Progenitor cell of endocrine pancreas (in vitro differentiated cells): ENCODE measurements at places on chromosomes 1 and 21. TPM values are rescaled to one million over a fixed set of nuclear protein-coding genes. Genes with fewer than 3 reads are reported as not detected.
A peak's percentile ranks its signal among the peaks of the same experiment; 100 is the strongest.

DNA sequence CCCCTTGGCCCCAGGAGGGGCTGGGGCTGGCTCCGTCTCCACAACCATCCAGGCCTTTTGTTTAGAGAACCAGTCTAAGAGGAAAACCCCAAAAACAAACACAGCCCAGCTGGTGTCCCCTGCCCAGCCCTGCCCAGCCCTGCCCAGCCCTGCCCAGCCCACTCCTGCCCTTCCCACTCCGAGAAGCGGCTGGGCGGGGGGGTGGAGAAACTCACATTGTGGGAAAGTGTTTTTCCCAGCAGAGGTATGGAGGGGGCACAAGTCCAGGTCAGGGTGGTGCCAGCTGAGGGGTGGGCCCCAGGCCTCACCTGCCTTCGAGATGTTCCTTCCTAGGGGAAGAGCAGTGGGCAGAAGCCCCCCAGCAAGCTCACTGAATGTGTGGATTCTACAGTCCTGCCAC lies 10.0 kb upstream of the FAM131C start:
- DNase-seq = no peak

Gene KDF1
- total RNA-seq = 22.2 and 26.1 TPM in 2 replicates

Gene TMEM269
- total RNA-seq = 0.42 and 0.48 TPM in 2 replicates

- no peak for DNase-seq
These were observed 45.0 kb downstream of the XCL1 start for GRCh38 chr1:168621356-168621755.

GRCh38 chr1:12661606-12662219 lies 17.8 kb downstream of the AADACL4 start:
- no peak for DNase-seq

DNA sequence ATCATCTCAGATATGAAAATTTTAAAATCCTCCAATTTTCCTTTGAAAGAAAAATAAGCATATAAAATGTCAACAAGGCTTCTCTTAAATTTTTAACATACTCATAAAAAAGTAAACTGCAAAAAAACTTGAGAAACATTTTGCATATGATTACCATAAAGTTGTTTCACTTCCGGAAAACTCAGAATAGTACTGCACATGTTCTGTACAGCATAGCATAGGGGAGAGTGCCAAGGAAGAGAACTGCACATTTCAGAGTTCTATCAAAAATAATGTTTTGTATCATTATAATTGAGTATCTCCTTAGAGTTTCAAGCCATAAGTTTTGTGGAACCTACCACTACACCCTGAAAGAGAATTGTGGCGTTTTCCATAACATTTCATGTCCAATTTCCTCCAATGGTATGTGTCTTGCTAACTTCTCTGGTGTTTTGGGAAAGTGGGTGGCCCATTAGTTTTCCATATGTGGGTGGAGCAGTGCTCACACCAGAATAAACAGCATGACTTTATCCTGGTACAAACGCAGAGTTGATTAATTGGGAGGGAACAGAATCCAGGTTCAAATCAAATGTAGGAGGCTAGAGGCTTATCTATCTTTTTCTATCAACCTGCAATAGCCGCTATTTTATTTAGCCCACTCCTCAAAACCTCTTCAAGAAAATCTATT lies 430.9 kb downstream of the LMO4 start:
- DNase-seq = no peak

Gene CATSPERE
- 1.8 and 2.0 TPM in 2 replicates for total RNA-seq

DNA sequence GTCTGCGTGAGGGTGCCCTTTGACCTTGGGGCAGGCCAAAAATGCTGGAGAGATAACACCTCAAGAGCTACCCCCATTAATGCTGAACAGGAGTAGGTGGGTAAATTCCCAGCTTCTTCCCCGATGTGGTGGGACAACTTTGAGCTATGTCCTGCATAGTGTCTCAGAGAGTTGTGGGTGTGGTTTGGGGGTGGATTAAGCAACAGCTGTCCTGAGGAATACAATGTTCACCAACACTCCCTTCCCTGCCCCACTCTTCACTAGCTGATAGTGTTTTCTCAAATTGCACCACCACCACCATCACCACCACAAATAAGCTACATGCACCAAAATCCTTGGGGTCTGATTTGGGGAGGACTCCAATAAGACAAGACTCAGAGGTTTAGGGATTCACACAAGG lies 258.4 kb downstream of the HLX start:
- no peak for DNase-seq

GRCh38 chr1:212777151-212777550 lies 14.4 kb downstream of the NSL1 start:
- DNase-seq = no peak

DNA sequence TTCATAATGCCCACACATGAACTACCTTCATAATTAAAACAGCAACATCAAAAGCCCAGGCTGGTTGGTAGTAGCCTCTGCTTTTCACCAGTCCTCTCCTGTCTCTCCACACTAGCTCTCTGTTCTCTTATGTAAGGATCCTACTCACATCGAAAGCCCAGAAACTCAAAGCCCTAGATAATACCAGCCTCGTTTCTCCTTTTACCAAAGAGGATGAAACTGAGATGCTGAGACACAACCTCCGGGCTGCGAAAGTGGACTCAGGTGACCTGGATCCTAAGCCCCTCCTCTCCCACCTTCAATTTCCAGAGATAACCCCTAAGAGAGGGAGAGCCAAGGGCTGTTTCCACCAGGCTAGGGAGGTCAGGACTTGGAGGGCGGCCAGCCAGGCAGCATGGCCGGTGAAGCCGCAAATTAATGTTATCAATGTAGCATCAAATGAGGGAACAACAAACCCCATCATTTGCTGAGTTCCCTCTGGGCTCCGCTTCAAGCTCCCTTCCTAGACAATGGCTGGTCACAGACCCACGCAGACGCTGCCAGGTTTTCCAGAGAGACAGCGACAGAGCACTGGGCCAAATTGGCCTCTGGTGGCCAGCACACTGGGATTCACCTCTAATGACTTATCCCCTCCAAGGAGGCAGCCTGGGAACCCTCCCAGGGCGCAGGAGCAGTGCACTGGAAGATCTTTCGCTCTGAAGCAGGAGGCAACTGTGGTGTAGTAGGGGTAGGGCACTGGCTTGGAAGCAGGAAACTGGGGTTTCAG lies 20.7 kb upstream of the STMN1 start:
- DNase-seq = no peak

- DNase-seq = peak; percentile 14
These were observed 508 bp downstream of the RAVER2 start for GRCh38 chr1:64745181-64745985.

GRCh38 chr1:48495166-48495565 lies 23.2 kb upstream of the SPATA6 start:
- no peak for DNase-seq

DNA sequence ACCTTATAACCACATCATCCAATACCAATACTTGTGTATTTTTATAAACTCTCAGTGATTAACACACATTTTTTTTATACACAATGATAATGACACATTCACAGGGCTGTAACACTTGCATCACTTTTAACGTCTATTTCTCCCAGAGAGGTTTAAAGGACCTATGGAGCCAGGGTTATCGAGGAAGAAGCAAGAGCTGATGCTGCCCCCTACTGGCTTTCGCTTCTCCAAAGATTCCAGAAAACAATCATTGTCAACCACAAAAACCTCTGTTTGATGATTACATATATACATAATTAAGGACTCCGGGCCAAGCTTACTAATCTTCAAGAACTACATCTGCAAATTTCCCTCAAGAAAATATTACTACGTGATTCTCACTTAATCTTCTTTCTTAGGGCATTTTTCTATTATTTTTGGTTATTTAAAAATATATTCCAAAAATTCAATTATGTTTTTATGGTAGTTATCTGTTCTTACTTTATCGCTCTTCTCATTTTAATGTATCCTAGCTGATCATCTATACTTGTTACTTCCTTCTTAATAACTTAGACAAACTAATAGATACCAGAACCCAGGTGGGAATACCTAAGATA lies 214.5 kb downstream of the VAV3 start:
- DNase-seq = peak; percentile 52

GRCh38 chr1:91527781-91528180 lies 27.1 kb downstream of the CDC7 start:
- DNase-seq = no peak

DNA sequence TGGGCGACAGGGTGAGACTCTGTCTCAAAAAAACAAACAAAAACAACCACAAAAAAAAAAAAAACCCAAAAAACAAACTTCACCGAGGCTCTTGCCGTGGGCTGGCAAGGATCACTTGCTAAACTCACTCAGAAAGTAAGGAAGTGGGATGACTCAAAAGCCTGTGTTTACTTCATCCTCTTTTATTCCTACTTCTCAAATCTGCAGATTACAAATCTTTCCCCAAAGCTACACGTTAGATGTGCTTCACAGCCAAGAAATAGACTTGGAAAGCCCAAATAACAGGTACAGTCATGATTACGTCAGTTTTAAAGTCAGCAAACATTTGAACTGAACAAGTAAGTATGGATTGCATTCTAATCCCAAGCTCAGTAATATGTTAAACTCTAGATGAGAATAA lies 359.3 kb downstream of the ADGRL2 start:
- DNase-seq = no peak

GRCh38 chr1:27391511-27392095 lies 819 bp upstream of the GPR3 start:
- no peak for DNase-seq

GRCh38 chr1:167500283-167500860 lies 18.0 kb downstream of the CD247 start:
- no peak for DNase-seq

- no peak for DNase-seq
These were observed 127.5 kb upstream of the ADAMTS5 start for GRCh38 chr21:27094184-27094948.

DNA sequence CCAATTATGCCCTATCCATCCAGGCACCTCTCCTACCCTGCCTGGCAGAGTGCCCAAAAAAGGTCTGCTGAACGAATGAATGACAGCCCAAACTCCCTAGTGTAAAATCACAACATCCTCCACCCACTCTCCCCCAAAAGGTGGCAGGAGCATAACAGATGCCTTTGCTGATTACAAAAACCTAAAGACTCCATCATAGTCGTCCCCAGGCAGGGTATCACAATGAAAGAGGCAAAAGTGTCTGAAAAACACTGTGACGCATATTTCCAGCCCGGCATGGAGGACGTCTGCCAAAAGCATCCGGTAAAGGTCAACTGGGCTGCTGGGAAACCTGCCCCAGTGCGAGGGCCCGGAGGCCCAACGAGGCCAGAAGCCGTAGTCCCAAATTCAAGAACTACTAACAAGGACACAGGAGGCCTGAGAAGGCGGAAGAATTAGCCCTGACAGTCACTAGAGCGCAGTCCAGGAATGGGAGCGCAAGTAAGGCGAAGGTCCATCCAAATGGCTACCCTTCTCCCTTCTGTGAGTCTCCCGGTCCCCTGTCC lies 576 bp downstream of the SMIM12 start:
- DNase-seq = no peak

DNA sequence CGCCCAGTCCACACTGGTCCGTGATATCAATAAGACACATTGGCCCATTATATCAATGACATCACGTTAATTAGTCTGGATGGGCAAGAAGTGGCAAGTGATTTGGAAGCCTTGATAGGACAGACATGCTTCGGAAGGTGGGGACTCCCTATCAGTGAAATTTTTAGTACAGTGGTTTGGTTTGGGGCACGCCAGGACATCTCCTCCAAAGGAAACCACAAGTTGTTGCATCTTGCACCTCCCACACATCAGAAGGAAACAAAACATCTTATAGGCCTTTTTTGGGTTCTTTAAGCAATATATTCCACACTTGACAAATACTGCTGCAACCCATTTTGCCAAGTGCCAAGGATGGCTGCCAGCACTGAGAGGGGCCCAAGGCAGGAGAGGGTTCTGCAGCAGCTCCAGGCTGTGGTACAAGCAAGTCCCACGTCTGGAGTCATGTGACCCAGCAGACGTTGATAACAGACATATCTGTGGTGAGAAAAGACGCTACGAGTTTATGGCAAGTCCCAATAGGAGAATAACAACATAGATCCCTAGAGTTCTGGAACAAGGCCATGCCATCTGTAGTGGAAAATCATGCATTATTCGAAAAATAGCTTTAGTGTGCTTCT lies 95.3 kb upstream of the DISP3 start:
- no peak for DNase-seq

GRCh38 chr1:46333300-46334029 lies 7.1 kb upstream of the NSUN4 start:
- DNase-seq = no peak

DNA sequence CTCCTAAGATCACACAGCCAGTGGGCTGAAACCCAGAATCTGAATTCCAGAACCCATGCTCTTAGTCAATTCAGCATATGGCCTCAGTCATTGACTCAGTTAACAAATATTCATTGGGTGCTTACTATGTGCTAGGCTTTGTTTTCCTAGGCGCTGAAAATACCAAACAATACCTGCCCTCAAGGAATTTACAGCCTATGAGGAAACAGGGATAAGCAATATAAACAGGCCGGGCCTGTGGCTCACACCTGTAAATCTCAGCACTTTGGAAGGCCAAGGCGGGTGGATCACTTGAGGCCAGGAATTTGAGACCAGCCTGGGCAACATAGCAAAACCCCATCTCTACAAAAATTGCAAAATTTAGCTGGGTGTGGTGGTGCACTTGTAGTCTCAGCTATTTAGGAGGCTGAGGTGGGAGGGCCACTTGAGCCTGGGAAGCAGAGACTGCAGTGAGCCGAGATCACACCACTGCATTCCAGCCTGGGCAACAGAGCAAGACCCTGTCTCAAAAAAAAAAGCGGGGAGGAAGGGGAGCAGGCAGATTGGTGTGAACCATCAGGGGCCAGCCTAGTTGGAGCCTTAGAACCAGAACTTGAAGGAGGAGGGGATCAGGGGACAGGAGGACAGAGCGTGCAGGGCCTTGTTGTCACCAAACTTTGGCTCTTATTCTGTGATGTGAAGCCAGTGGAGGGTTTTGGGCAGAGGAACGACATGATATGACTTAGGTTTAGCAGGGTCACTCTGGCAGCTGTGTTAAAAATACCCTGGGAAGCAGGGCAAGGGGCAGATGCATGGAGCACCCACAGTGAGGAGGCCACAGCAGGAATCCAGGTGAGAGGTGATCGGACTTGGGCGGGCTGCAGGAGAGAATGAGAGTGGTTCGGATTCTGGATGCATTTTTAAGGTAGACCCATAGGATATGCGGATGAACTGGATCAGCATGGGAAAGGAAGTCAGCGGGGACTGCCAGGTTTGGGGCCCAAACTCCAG lies 5.8 kb downstream of the TINAGL1 start:
- no peak for DNase-seq

GRCh38 chr1:157103268-157103667 lies 3.7 kb upstream of the ETV3L start:
- no peak for DNase-seq

Gene KCNC4
- 1.1 and 1.5 TPM in 2 replicates for total RNA-seq

DNA sequence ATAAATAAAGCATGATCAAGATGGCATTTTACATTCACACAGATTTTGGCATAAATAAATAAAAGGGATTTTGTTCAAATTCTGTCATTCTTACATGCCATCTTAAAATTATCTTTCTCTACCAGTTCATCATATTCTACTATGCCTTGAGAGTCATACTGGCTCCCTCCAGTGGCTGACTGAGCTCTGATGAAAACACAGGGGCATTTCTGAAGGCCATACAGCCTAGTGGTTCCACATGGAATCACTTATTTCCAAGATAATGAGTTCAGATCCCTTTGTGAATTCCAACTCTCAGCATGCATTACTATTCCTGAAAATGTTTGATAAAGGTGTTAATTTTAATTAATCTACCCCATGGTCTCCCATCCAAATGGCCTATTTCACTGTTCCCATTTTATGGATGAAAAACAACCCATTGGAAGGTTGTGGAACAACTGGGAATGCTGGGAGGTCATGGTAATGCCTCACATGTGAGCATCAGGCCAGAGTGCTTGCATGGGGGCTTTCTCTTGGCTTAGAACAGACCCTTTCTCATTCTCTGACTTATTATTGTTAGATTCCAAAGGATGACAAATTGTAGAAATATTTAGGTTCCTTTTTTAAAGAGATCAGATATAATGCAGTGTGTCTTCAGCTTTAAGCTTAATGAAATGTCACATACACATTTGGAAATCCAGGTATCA lies 622.4 kb upstream of the PKN2 start:
- DNase-seq = no peak

Gene PDE4DIP
- 26.8 and 30.3 TPM in 2 replicates for total RNA-seq
